Fibroblast of skin of left quadriceps (primary cell): ENCODE measurements at places on chromosomes 7 and 10.

DNA sequence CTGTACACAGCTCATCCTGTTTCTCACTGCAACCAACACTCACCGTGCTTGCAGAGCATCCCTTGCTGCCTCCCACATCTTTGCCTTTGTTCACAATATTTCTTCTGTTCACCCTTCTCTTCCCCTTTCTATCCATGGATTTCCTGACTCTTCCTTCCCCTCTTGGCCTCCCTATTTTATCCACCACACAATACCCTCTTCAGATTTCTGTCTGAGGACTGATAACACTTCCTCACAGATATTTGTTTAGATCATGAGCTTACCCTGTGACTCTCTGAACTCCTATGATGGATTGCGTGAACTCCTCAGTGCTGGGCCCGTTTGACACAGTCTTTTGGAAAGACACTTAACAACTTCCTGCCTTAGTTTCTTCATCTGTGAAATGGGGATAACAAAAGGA, 62.8 kb upstream of the GPR158 start:
- DNase-seq, result no peak

- no peak for DNase-seq
These were observed 7.2 kb downstream of the RBM20 start for GRCh38 chr10:110651044-110651958.

- DNase-seq, result no peak
These were observed 756.4 kb upstream of the MBL2 start for GRCh38 chr10:53528974-53529373.

DNA sequence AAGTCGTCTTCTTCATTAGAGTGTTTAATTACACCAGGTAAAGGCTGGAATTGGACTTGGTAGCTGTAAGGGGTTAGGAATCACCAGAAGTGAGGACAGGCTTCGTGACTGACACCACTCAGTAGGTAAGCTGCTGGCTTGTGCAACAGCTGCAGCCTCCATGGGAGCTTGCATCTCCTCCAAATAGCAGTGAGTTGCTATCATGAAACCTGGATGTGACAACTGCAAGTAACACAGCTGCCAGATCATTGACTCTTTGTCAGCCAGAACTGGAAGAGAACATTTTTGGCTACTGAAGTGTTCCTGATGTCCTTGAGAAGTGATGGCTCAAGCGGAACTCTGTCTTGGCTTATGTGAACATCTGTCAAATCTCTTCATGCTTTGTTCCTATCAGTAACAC, 64.1 kb upstream of the MSRB2 start:
- no peak for DNase-seq

DNA sequence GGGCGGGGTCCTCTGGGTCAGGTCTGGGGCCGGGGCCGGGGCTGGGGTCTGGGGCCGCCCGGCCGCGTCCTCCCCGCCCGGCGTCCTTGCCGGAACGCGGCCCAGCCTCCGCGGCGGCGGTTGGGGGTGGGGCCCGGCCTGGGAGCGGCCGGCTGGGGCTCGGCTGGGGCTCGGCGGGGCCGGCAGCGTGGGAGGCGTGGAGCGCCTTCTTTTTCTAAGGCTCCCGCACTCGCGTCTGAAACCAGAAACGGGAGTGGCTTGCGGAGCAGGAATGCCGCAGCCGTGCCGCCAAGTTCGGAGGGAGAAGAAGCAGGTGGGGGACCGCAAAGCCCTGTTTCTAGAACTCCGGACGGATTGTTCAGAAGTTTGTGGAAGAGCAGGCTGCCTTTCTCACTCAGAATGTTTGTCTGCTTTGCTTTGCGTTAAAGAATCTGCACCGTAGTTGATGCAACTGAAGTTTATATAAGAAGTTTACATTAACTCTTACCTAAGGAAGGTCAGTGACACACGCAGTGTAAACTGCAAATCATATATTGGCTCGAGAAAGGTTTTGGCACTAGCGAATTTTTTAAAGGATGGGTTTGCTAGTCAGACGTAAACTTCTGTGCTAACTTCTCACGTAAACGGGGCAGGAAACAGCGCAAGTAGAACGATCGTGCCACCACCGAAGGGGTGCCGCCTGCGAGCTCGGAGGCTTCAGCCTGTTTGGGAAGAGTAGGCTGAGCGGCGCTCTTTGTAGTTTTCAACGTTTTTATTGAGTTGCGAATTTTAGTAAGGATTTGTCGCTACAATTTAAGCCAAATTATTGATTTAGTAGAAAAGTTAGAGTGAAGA, 729 bp downstream of the DNAJB6 start:
- no peak for DNase-seq

DNA sequence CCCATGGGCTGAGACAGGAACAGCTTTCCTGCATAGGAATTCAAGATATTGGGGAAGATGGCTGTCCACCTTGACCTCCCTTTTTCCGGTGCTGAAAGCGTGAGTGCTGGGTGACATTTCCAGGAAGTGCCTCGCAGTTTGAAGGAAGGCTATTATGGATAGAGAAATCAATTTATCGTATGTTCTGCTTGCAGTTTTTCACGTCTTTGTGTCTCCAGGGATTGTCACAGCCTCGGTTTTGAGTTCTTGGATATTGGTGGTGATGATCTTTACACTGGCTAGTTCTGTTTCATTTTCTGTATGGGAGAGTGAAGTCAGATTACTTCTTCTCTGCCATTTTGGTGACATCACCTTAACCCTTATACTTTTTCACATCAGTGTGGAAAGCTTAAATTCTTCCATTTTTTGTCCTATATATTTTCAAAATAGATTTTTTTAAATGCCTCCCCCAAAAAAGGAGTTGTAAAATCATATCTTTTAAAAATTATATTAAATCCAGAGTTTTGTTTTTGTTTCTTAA, 102.5 kb upstream of the APBB1IP start:
- no peak for DNase-seq

DNA sequence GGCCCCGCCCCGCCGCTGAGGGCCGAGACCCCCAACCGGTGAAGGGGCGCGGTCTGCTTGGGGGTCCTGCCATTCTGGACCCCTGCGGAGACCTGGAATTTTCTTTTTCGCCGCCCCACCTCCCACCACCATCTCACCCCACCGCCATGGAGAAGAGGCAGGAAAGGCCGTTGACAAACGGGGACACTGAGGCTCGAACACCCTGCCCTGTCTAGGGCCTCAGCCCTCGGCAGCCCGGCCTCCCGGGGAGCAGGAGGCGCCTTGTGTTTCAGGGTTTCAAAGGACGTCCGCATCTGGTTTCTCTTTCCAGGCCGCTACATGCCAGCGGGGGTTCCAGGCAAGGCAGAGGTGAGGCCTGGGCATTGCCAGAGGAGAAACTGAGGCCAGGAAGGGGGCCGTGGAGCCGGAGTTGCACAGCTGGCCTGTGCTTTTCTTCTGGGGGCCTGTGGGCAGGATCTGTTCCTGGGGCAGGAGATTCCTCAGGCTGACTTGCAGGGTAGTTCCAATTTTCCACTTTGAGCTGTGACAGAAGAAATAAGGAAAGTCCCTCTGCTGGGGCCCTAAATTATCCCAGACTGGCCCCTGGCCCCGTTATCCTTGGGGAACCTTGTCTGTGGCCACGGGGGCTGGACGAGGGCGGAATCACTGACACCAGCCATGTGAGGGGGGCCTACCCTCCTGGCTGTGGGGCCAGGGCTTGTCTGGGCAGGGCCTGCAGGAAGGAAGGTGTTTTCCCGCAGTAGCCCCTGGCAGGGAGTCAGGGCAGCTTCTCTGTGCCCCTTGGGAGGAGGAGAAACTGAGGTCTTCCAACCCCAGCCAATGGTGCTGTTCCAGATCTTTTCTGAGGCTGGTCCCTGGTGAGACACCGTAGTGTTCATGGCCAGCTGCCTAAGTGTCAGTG, 900 bp upstream of the MICALL2 start:
- peak; percentile 5 for DNase-seq

- DNase-seq, result no peak
These were observed 95.8 kb downstream of the SEMA3C start for GRCh38 chr7:80823057-80823456.

GRCh38 chr10:53111529-53111928, 338.9 kb upstream of the MBL2 start:
- no peak for DNase-seq
